Hippocampal formation (tissue), 2 donors: ENCODE measurements at places on chromosomes 3 and 15.

DNA sequence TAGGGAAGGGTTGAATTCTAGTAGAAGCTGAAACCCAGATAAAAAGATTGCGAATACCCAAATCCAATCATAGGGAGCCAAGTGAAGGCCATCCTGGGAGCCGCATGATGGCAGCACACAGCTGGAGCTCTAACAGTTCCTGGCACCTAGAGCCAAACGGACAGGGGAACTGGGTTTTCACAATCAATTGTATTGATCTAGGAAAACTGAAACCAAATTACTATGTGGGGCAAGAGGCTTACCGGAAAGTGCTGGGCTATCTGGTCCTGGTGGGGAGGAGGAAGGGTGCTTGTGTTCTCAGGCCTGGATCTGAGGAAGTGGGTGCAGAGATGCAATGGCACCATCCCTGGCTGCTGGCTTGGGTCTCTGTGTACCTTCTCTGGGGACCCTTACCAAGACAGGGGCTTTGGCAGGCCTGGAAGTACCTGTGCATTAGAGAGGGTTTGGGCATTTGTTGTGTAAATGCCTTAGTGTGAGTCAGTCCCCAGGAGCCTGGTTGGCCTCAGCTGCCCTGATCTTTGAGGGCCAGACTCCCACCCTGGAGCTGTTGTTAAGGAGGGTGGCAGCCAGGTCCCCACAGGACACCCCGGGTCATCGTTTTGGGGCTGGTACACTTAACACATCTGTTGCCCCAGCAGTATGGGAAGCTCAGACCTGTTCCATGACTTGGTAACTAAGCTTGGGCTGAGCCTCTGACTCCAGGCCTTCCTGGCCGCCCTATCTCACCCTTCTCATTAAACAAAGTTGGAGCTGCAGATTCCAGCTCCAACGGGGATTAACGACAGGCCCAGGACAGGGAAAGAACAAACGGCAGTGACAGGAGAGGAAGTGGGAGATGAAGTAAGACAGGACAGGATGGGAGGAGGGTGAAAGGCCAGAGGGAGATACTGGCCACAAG, 8.9 kb upstream of the FURIN start:
- DNase-seq, result no peak

- DNase-seq, result no peak
Measured at GRCh38 chr15:82139823-82140268, 94.0 kb upstream of the MEX3B start.

- no peak for DNase-seq
Measured at GRCh38 chr3:115928376-115928775, 305.1 kb downstream of the GAP43 start.

GRCh38 chr3:40035177-40035576, 225.8 kb downstream of the MYRIP start:
- DNase-seq, result no peak

DNA sequence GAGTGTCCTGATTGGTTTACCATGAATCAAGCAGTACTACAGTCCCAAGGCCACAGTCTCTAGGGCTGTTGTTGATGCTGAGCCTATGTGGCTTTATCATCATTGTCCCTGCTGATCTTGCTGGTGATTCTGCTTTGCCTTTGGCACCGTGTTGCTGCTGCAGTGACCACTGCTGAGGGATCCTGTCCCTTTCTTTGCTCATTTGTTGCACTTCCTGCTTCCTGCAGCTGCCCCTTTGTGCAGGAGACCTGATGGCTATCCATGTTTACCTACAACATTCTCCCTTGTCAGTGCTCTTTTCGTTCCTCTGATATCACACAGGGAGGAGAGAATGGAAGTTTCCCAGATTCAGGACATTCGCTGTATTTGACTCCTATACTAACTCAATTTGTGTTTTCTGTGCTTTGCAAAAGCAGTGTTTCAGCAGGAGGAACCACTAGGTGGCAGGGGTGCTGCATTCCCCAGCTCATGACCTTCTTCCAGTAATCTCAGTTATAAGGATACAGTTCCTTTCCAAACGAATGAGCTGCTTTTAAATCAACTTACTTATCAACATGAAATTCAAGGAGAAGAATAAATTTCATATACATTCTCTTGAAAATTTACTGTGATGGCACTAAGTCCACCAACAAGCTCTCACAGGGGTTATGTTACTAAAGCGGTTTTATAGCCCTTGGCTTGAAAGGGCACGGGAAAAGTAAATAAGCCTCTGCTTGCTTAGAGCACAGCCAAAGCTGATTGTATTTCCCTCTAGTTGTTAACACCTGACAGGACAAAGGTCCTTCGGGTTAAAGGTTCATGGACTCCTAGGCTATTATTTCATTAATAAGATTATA, 9.7 kb upstream of the THUMPD3 start:
- peak; percentile 44 for DNase-seq

DNA sequence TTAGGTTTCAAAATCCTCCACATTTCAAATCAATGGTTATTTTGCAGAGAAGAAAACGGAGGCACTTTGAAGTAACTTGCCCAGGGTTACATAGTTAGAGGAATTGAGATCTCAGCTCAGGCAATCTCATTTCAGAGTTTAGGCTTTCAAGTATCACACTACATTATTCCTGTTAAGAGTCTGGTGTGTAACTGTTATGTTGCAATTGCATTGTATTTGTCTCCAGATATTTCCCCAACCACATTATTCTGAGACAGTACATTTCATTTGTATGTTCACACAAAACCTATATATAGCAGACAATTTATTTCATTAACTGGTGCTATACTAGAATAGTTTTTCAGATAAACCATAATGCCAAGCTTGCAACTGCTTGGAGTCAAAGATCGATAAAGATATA, 154.2 kb upstream of the TSPAN3 start:
- no peak for DNase-seq

DNA sequence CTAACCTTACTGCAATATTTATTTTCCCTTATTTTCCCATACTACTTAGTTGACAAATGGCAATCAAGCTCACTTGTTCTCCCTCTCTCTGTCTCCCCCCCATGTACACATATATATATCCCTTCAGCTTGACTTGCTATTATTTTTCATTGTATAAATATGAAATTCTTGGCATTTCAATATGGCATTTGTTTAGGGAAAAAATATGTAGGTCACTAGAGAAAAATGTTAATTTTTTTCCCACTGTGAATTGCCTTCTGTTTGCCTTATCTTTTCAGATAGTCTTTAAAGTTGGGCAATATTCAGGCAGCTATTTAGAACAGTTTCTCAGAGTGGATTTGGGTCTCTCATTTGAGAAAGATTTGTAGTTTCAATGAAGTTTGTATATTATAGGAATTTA, 62.8 kb upstream of the UTS2B start:
- DNase-seq, result no peak

DNA sequence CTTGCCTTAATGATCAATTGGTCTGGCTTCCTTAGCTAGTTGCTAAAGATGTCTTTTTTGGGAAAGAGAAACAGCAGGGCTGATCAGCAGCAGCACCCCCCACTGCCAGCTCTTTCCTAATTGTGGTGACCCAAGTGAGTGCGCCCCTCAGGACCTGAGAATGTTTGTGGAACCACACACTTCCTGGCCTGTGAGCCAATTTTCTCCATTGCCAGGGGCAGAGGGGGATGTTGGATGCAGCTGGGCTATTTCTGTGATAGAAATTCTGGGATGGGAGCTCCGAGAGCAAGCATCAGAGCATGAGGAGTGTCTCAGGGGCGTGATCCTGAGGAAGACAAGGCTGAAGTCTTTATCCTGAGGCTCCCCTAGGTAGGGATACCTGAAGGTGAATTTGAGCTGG, 66.6 kb downstream of the CLDN11 start:
- DNase-seq, result no peak
